Cortex of kidney (tissue), 1 donor: ENCODE measurements at places on chromosomes 5 and 9.

DNA sequence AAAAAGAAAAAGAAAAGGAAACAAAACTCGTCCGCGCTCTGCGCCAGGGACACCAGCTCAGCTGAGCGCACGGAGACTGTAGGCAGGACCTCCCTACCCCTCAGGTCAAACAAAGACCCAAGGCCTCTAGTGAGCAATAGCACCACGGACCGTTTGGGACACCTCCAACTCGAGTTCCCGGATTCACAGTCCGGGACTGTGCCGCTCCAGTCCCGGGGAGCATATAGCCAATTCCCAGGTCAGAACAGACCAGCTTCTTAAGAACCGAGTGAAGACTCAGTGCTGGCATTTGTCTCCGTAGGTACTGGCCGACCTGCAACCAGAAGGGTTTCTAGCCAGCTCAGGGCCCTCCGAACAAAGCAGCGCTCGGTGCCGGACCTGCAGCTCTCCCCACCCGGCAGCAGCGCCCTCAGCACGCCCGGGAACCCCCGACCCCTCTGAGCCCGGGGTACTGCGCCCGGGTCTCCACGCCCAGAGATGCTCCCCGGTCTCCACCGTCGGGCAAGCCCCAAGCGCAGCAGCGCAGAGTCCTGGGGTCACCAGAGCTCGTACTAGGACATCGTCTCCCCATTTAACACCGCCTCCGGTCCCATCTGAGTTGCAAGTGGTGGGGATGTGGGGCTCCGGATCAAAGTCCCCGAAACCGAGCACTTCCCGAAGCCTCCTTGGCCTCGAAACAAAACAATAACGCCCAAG lies 591 bp downstream of the ABCA1 start:
- no peak for DNase-seq

GRCh38 chr9:1184146-1184545 lies 134.0 kb downstream of the DMRT2 start:
- no peak for DNase-seq

GRCh38 chr5:67917561-67917960 lies 298.0 kb upstream of the PIK3R1 start:
- DNase-seq, result no peak

DNA sequence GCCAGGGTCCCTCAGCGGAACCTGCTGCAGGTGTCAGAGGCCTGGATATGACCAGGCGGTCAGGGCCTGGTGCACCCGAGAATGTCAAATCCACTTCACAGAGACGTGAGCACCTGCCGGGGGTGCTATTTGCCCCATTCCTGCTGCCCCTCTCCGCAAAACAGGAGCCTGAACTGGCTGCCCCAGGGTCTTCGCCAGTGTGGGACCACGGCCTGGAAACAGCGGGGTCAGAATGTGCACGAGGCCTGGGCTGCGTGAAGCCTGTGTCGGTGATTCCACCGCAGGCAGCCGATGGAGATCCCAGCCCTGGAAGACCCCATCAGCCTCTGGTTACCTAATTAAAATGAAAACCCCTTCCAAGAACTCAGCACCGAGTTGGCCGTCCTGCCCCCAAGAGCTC lies 41.2 kb upstream of the TMEM250 start:
- no peak for DNase-seq

GRCh38 chr5:18732556-18733479 lies 1098.6 kb downstream of the TAF11L14 start:
- DNase-seq, result no peak

GRCh38 chr5:116559239-116559638 lies 15.4 kb downstream of the SEMA6A start:
- DNase-seq, result no peak

DNA sequence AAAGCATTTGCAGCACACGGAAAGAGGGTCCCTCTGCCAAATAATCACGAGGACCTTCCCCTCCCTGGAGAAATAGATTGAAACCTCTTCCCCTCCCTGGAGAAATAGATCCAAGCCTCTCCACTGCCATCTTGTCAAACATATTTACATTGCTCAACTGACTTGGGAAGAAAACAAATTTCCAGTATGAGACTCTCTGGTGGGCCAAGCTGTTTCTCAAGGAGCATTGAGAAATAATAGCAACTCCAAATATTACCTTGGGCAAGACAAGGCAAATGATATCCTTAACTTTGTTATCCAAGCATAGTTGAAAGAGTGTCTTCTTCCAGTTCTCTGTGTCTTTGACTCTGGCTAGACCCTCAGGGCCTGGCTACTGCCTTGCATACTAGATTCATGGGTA lies 45.2 kb upstream of the PALM2AKAP2 start:
- no peak for DNase-seq

GRCh38 chr9:26650325-26650724 lies 242.3 kb downstream of the CAAP1 start:
- DNase-seq, result no peak

GRCh38 chr9:74697535-74697934 lies 190.2 kb downstream of the TRPM6 start:
- DNase-seq, result no peak

DNA sequence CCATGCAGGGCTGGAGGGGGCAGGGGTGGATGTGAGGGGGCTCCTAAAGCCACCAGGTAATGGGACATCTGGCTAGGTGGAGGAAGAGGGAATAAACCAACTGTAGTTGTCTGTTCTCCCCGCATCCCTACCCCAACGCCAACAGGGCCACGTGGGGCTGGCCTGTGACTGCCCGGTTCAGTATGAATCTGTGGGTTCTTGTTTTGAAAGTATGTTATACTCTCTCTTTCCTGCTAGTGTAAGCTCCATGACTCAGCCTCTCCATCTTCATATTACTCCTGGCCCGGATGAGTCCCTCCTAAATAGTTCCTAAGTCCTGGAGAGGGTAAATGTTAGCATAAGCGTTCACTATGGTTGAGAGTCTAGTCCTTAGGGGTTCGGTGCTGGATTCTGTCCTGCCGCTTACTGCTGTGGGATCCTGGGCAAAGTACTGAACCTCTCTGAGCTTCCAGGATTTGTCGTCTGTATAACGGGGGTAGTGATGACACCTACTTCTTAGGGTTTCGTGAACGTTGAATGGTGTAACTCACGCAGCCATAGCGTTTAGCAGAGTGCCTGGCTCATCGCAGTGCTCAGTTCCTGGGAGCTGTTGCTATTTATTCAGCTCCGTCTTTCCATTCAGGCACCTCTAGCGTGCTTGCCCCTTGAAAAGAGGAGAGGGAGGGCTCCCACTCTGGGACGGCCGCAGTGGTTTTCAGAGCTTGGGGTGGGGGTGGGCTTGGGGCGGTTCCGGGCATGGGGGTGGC lies 28.8 kb downstream of the LHX2 start:
- DNase-seq, result no peak

- no peak for DNase-seq
Observed at GRCh38 chr9:8349901-8350300, 550.3 kb upstream of the DMAC1 start.

DNA sequence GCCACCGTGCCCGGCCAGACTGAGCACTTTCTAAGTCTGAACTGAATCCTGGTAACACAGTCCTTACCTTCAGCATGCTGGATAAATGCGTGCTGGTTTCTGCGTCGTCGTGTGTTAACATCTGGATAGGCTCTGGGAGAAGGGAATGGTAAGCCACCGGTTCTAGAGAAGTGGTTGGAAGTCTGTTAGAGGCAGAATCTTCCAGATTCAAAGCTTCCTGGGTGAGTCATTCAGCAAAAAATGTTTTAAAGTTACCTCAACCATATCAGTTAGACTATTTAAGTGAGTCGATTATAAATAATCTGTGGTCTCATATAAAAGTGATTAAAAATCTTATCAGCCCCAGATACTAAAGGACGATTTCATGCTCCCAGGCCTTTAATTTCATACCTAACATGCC lies 256.5 kb upstream of the NFIL3 start:
- DNase-seq, result no peak

GRCh38 chr9:120210274-120210673 lies 369.7 kb downstream of the CDK5RAP2 start:
- DNase-seq, result no peak

GRCh38 chr5:159186319-159186718 lies 23.0 kb downstream of the RNF145 start:
- DNase-seq, result no peak

DNA sequence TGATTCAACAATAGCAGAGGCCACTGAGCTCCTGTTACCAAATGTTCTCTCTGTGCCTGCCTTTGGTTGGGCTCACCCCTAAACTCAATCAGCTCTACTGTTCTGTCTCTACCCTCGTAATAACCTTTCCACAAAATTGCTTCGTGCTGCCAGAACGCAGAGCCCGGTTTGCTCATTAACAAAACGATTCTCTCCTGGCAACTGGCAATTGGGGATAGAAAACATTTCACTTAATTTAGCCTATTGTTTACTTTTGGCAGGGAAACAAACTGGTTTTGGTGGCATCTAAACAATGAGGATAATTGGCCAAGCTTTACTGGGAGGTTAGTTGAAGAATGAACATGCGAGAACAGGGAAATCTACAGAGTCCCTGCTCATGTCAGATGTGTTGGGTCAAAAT lies 56.6 kb downstream of the SLC28A3 start:
- DNase-seq, result no peak

DNA sequence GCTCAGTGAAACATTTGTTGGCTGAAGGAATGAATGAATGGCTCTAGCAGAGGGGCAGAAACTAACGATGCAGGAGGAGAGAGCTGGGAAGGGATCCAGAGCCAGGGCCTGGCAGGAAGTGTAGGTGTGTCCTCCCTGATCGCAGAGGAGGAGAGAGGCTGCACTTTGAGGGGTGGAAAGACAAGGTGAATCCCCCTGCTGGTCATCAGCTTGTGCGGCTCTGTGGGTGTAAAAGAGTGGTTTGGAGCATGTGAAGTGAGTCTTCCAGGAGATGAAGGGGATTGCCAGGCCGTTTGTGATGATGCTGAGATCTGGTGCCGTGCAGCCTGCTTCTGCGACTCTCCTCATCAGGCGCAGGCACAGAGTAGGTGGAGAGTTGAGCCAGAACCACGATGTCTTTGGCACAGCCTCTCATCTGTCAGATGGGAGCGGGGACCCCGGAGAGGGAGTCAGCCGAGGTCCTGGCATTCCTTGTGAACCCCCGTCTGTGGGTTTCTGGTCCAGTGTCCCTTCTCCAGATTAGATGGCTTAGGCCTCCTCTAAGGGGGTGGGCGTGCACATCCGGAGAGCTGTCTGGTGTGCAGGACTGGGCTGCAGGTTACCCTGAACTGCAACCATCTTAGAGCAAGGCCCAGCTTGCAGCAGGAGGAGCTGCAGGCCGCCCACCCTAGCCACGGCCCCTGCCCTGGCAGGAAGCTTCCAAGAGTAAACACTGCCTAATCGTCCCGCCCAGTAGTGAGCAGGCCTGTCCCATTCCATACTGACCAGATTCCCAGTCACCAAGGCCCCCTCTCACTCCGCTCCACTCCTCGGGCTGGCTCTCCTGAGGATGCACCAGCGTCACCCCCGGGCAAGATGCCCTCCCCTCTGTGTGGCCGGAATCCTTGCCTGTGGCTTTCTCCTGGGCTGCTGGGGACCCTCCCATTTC lies at the start of gene ADAMTS13:
Gene ADAMTS13 (plus strand): TSS at position 753 of the 928 bp plus-strand sequence. CDS start 77 bp downstream, at position 830.
- DNase-seq, result no peak

DNA sequence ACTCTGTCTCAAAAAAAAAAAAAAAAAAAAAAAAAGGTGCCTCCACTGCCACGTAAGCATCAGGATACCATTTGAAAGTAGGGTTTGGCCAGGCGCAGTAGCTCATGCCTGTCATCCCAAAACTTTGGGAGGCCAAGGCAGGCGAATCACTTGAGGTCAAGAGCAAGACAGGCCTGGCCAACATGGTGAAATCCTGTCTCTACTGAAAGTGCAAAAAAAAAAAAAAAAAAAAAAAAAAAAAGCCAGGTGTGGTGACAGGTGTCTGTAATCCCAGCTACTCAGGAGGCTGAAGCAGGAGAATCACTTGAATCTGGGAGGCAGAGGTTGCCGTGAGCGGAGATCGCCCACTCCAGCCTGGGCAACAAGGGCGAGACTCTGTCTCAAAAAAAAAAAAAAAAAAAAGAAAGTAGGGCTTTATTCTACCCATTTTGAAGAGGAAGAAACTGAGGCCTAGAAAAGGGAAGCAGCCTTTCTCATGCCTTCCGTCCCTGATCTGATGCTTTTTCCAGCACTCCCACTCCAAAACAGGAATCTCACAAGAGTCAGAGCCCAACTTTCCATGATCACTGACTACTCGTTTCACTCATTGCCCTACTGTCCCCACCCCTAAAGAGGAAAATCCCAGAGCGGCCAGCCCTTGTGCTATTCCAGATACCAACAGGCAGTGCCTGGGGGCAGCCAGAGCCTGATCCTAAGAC lies 16.3 kb upstream of the CCIN start:
- no peak for DNase-seq

DNA sequence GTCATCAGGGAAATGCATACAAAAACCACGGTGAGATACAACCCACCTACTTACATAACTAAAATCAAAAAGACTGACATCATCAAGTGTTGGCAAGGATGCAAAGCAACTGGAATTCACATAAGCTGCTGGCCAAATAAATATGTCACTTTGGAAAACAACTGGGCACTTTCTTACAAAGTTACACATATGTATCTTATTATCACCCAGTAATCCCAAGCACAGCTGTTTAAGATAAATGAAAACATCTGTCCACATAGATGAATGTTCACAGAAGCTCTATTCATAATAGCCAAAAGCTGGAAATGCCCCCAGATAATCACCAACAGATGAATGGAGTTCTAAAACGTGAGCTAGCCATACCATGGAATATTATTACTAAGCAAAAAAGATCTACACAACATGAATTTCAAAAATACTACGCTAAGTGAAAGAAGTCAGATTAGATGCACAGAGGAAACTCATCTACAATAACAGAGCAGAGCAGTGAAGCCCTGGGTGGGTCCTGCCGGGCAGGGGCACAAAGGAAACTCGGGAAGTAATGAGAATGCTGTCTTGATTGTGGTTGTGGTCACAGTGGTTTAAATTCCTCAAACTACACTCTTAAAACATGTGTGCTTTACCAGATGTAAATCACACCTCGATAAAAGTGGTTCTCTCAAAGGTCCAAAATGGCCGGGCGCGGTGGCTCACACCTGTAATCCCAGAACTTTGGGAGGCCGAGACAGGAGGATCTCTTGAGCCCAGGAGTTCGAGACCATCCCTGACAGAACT lies 8.5 kb downstream of the CAMSAP1 start:
- no peak for DNase-seq

- no peak for DNase-seq
Observed at GRCh38 chr5:71864730-71865601, 145.9 kb downstream of the CARTPT start.

GRCh38 chr5:308672-309271 lies 12.7 kb upstream of the AHRR start:
- no peak for DNase-seq

DNA sequence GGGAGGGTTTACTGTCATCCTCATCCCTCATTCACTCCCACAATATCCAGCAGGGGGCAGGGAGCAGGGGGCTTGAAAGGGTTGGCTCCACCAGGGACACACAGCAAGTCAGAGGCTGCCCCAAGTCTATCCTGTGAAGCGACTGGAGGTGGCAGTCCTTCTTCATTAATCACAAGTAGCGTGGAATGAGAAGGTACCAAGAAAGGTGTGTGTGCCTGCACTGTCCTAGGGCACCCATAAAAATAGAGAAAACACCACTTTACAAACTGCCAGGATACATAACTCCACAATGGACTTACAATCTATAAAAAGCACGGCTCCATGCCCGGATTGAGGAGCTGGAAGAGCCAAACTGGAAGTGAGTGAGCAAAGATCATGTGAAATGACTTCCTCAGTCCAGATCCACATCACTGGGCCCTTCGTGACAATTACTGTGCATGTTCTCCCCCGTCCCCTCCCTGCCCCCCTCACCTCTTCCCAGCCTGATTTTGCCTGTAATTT lies 183.9 kb downstream of the SLIT3 start:
- no peak for DNase-seq

GRCh38 chr9:90114641-90115425 lies 510.0 kb downstream of the GADD45G start:
- no peak for DNase-seq
